Suprapubic skin (tissue), 4 donors: ENCODE measurements at places on chromosomes 1 and 21.

DNA sequence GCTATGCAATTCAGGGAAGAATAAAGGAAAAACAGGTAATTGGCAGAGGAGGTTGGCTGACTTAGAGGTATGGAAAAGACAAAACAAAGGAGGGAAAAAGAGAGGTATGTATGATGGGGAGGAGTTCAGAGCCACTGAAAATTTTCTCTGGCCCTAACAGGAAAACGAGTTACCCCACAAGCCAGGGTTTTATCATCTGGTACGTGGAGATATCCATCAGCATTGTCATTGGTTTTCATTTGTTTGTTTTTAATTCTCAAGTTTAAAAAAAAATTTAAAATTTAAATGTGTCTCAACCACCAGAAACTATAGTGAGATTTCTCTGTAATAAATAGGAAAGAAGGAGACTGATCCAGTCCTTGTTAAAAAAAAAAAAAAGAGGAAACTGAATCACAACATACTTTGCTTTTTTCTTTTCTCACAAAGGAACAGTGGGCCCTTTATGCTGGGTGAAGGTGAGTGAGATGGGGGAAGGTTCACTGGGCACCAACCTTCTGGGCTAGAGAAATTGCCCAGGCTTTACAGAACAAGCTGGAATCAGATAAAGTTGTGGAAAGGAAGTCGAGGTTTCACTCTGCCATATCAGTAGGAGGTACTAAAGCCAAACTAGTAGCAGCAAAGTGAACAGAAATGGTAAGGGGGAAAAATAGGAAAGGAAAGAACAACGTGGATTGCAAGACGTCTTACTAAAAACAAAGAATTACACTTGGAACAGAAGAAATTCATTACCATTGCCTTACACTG is 2.7 kb downstream of the IFNAR2 start:
- no peak for DNase-seq

GRCh38 chr1:116306840-116307442 is 66.1 kb upstream of the ATP1A1 start:
- no peak for DNase-seq

- DNase-seq: peak; percentile 62
These were observed 31.9 kb upstream of the COL6A2 start for GRCh38 chr21:46065914-46066551.

DNA sequence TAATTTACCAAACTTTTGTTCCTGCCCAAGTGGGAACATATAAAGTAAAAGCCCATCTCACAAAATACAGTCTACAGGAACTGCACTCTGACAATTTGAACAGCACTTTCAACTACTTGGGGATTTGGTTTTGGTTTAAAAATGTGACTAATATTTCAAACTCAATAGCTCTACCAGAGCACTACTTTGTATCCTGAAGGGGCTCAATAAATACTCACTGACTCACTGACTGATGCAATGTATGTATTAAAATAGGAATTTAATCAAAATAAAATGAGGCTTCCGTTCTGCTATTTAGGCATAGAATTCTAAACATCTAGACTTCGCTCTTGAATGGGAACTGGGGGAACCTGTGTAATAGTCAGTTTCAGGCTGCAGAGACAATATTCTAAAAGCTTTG is 21.9 kb downstream of the EFCAB14 start:
- no peak for DNase-seq

DNA sequence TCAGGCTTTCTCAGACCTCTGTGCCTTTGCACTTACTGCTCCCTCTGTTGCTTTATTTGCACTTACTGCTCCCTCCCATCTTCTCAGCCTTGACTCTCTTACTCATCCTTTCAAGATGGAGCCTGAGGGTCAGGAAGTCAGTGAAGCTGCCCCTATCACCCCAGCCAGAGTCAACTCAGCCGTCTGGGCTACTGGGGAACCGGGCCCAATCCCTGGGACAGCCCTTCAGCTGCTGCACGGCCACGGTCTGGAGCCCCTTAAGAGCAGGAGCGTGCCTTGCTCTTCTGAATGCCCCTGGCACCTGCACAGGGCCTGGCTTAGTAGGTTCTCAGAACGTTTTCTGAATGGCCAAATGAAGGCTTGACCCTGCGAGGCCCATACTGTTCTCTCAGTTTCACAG is 244.4 kb downstream of the FOXD2 start:
- no peak for DNase-seq
